ENCODE measurements at places on chromosomes 7 and 10.

- DNase-seq = no peak
Measured at GRCh38 chr10:112379635-112380296, 5.8 kb downstream of the ACSL5 start.

DNA sequence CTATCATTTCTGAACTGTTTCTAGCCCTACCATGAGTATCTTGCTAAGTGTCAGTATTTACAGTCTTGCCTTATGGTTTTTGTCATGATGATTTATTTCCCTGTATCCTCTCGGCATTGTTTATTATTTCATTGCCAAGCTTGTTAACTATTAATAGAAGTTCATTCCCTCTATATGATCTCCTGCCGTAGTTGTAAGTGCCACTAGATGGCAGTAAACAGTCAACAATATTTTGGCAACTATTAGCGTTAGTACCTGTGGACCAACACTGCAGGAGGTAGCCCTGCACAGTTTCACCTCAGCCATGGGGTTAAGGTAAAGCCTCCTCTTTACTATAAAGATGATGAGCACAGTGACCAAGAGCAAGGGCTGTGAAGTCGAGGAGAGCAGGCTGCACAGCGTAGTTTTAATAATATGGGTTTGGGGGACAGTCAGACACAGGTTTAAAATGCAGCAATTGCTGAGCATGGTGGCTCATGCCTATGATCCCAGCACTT lies 26.1 kb upstream of the CCNJ start:
- peak; percentile 31 for DNase-seq

DNA sequence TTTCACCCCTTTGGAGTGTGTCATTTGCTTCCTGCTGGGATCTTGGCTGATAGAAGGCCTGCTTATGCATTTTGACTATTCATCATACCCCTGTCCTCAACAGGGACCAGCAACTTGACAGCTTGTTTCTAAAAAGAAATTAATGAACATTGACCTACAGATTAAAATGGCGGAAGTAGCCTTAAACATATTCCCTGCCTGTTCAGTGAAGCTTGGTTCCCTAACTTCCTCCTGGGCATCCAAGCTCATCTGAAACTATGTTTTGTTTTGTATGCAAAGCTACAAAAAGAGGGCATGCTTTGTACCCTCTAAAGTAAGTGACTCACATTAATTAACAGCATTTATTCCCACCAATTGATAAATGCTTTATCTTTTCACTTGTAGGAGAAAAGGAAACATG lies 26.8 kb upstream of the CDK14 start:
- no peak for DNase-seq

- no peak for DNase-seq
Measured at GRCh38 chr10:23197416-23197861, 5.3 kb downstream of the PTF1A start.

GRCh38 chr10:77428691-77429395 lies 208.8 kb downstream of the KCNMA1 start:
- no peak for DNase-seq

DNA sequence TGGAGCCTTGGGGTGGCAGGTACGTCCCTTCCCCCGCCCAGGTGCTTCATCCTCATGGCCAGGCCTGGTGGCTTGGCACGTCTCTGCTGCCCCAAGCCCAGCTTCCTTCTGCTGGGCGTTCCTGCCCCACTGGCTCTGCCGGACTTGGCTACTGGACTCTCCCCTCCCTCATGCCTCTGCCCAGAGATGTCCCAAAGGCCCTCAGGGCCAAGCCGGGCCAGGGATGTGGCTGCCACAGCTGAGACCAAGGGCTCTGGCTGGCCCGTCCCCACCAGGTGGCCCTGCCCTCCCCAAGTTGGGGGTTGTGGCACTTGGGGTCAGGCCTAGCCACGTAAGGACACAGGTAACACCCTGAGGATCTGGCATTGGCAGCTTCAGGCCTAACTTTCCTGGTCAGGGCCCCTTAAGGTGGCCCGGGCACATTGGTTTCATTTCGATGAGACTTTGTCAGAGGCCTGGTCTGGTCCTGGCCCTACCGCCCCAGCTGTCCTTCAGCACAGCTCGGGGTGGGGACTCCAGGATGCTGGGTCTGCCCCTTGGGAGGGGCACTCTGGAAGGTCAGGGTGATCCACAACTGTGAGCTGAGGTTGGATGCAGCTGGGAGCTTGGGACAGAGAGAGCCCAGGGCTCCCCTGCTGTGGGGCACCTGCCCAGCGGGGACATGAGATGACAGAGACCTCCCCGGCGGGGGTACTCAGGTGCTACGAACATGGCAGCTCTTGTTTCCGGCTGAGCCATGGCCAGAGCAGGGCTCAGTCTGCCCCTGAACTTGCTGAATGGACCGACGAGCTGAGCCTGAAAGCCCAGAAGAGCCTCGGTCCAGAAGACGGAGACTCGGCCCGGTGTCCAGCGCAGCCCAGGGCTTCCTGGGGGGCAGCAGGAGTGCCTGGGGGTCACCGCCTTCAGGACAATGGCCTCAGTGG lies 2.9 kb downstream of the BHLHA15 start:
- no peak for DNase-seq

- no peak for DNase-seq
Measured at GRCh38 chr10:90787393-90788198, 70.2 kb downstream of the HTR7 start.

GRCh38 chr10:131804551-131805295 lies 96.1 kb upstream of the PPP2R2D start:
- DNase-seq = no peak

DNA sequence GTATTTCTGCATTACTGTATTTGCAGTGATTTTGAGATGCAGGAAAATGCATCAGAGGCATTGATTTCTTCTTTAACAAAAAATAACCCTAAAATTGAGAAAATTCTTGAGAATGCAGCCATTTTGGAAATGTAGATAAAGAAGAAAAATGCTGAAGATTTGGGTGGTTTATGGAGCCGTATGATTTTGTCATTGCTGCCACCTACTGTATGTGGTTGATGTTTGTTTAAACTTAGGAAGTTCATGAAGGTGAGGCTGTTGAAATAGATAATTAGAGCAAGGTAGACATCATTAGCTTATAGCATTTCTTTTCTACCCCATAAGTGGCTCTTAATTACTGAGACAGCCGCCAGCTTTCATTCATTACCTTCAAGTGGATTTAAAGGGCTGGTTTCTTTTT lies 92.1 kb upstream of the SAMD8 start:
- peak; percentile 30 for DNase-seq

DNA sequence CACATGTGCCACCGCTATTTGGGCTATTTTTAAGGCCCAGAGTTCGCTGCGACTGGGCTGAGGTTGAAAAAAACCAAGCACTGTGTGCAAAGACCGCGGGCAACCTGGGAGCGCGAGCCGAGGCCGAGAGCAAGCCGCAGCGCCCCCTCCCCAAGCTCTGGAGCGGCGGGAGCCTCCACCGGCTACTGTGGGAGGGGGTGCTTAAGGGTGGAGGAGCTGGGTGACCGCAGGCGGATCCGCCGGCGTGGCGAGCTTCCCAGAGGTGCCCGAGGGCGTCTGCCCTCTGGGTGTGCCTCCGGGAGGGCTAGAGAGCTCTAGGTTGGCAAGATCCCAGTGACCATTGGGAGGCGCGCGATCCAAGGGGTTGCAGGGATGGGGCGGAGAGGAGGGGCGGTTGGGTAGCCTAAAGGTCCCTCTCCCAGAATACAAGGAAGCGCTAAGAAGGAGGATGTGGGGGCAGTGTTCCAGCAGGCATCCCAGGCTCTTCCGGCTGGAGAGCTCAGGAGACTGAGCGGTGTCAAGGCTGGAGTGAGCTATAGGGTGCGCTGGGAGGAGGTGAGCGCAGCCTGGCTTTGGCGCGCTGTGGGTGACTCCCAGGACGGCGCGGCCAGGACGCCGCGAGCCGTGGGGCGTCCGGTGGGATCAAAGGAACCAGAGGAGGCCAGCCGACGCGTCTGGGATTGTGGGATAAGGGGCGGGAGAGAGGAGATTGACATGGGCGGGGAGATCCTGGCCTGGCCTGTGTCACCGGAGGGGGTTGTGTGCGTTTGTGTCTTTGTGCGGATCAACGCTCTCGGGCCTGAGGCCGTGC lies 8.0 kb downstream of the DLX5 start:
- DNase-seq = peak; percentile 8

DNA sequence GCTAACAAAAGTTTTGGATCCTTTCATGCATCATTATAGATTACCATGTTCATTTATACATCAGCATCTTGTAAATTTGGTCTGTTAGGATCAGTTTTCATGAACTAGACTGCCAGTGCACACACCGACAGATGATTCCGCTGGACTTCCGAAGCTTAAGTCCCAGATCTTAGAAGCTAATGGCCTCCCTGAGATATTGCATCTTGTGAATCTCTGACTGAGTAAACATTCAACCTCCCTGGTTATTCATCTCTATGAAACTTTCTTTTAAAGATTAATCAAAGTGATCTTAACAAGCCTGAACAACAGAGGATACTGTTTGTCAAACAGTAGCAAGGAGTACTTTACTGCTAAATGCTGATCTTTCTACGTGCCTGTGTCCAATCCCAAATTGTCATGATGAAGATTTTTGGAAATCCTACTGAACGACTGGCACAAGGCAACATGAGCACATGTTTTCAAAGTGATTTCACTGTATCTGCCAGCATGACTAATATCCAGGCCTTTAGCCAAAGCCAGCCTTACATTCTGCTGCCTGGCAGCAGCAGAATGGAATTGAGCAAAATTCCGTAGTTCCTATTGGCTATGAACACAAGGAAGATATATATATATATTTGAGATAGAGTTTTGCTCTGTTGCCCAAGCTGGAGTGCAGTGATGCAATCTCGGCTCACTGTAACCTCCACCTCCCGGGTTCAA lies 91.3 kb upstream of the ANK3 start:
- peak; percentile 84 for DNase-seq

DNA sequence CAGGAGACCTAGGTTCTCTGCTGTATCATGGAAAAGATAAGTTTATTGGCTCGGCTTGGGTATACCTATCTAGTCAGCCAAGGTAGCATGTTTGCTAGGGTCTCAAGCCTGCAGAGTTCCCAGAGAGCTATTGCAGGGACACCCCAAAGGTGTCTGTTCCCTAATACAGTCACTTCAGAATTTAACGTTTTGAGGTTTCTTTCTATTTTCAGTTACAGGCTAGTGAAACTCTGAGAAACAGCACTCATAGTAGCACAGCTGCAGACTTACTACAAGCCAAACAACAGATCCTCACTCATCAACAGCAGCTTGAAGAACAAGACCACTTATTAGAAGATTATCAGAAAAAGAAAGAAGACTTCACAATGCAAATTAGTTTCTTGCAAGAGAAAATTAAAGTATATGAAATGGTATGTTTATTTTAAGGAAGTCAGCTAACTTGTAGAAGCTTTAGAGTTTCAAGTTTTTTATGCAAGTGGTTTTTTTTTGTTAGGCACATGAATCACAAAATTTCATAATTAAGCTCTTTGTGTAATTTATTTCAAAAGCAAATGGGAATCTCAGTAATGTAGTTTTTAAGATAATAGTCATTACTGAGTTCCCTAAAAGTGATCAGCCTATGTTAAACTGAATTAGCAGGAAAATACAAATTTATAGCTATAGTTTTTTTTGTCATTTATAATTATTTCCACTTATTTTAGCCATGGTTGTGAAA lies 54.9 kb downstream of the AKAP9 start:
- no peak for DNase-seq

DNA sequence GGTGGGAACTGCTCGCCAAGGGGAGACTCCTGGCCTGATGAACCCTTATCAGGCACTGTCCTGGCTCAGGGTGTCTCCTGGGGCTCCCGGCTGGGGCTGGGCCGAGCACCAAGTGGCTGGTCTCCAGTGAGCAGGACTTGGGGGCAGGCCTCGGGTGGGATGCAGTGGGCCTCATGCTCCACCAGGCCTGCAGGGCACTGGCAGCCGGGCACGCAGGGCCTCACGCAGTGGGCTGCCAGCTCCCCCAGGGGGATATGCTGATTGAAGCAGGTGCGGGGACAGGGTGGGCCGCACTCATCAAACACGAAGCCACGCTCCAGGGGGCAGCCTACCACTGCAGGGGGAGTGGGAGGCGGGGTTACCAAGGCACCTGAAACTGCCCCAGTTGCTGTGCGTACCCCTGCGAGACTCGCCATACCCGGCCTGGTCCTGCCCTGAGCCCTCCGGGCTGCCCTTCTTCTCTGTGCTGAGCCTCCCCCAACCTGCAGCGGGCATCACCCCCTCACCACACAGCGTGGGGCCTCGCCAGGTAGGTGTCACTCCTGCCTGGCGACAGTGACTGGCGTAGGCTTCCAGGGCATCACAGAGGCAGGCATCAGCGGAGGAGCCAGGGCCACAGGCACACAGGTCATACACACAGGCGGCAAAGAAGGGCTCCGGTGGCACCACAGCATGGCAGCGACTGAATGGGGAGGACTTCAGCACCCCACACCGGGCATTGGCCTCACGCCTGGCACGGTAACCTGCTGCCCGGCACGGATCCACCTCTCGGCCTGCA lies 14.5 kb downstream of the ATP6V1F start:
- no peak for DNase-seq

GRCh38 chr7:156618780-156619367 lies 21.7 kb upstream of the RNF32 start:
- no peak for DNase-seq

DNA sequence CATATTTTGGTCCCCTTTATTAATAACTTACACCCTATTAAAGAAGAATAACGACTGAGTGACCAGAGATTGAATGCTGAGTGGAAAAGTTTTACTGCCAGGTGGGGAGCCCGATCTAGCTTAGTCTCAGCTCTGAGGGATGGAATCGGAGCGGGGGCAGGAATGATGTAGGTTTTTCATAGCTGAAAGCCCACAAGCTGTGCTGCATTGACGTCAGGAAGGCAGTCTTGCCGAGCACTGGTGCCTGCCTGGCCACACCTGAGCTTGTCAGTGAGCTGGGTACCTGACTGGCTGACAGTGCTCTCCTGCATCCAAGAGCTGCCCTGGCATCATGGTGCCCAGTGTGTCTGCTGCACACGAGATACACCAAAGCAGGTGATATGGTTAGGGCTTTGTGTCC lies 34.8 kb downstream of the GRK5 start:
- DNase-seq = no peak

DNA sequence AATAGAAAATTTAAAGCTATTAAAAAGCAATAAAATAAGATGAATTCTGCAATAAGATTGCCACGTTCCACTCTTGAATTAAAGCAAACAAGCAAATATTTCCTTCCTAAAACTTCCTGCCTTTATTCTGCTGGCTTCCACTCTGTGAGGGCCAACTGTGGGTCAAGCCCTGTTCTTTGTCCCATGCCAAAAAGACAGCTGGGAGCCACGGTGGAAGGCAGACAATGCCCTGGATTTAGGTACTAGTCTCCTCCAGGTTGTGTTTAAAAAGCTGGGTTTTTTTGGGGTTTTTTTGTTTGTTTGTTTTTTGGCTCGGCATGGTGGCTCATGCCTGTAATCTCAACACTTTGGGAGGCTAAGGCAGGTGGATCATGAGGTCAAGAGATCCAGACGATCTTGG lies 39.1 kb downstream of the LRRTM3 start:
- no peak for DNase-seq

DNA sequence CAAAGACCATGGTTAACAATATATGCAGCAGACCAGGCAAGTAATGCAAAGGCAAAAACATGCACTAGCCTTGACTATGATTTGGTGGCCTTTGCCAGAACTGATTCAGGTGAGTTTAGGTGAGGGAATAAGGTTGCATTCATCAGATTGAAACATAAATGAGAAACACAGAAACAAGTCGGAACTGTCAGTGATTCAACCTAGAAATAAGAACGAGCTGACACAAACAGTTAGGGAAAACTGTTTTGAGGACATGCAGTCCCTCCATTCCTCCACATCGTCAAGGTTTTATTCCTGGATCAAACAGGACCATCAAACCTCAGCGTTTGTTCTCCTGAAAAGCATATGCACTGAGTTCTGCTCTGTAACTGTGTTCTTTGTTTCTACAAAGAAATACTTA lies 1.8 kb downstream of the ZNF248 start:
- no peak for DNase-seq

- DNase-seq = no peak
Measured at GRCh38 chr7:41219276-41219675, 483.6 kb downstream of the INHBA start.

GRCh38 chr7:73762659-73762999 lies 7.4 kb downstream of the CLDN3 start:
- no peak for DNase-seq
